ENCODE measurements at places on chromosomes 7 and 10.
A peak's percentile ranks its signal among the peaks of the same experiment; 100 is the strongest.

- no peak for DNase-seq
These were observed 174.0 kb upstream of the TCF7L2 start for GRCh38 chr10:112775892-112776674.

GRCh38 chr10:79379512-79380124, 32.3 kb downstream of the PPIF start:
- DNase-seq: peak; percentile 71

DNA sequence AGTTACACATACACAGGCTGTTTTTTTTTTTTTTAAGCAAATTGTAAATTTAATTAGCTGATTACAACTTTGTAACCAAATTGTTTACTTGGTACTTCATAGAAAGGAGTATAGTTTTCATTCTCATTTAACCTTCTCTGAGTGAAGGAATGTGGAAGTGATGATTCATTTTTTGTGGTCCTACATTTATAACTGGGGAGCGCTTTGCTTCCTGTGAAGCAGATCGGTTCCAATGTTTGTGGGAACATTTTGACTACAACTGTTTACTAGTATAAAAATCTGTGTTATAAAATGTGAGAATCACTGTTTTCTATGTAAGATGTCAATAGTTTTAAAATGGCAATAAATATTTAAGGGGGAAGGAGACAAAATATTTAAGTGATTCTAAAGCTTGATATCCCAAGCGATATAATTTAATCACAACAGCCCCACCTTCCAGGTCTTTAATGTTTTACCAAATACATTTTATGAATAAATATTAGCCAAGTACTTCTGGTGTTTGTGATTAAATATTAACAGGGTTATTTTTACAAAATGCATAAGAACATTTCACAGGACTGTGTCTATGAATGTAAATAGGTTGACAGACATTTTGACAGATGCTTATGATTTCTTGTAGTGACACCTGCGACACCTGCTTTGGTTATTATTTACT, 57.1 kb downstream of the NXPH1 start:
- no peak for DNase-seq

DNA sequence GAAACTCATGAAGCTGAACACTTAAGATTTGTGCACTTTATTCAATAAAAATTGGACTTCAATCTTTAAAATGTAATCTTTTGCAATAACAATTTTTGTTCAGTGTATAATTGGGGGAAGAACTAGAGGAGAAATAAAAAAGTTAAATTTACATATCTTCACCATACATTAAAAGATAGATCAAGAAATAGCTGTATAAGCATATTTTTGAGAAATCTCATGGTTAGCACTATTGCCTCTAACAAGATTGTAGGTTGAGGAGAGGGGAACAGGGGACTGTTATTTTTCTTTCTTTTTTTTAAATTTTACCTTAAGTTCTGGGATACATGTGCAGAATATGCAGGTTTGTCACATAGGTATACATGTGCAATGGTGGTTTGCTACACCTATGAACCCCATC, 5.3 kb downstream of the AMPH start:
- DNase-seq: no peak

- DNase-seq: peak; percentile 79
These were observed 176.3 kb upstream of the ZNF32 start for GRCh38 chr10:43824934-43825333.

DNA sequence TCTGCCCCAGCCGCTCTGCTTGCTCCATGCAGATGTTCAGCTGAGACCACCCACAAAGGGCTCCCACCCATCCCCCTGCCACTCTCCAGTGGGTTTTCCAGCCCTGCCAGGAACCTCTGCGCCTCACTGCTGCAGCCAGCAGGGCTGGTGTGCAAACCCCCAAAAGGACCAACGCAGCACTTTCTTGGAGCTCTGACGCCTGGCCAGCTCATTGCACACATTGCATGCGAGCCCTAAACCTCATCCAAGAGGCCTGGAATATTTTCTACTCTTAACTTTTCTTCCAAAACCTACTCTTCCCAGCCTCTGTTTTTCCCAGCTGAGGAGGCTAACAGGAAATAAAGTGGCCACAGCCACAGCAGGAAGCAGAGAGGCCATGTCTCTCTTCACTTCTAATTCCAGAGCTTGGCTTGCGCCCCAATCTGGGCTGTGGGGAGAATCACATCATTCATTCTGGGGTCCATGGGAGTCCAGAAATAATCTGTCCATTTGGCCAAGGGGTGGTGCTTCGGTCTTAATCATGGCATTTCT, 4.6 kb upstream of the FAM170B start:
- peak; percentile 69 for DNase-seq

DNA sequence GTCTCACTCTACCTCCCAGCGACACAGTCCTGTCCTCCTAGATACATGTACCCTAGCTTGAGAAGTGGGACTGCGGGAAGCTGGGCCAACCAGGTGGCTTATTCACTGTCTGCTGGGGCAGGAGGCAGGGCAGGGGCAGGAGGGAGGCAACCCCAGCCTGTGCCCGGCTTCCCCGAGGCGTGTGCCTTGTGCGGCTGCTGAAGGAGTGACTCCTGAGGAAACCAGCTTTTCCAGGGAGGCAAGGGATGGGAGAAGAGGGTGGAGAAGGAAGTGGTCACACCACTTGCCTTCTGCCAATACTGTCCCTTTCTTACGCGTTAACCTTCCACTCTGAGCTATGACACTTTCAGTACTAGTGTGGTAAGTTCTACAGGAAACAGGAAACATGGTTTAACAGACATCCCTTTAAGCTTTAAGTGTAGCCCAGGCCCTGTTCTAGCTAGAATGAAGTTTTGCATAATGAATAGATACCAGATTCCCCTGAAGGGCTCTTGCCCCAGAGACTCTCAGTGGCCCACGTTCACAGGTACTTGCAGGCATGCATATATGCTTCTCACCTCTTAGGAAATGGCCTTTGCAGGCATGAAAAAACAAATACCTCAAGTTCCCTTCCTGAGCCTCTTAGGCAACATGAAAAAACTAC, 40.6 kb downstream of the SYPL1 start:
- no peak for DNase-seq

Measured in right cardiac atrium (tissue), 5 donors.